ENCODE measurements at places on chromosomes 16 and 17.

DNA sequence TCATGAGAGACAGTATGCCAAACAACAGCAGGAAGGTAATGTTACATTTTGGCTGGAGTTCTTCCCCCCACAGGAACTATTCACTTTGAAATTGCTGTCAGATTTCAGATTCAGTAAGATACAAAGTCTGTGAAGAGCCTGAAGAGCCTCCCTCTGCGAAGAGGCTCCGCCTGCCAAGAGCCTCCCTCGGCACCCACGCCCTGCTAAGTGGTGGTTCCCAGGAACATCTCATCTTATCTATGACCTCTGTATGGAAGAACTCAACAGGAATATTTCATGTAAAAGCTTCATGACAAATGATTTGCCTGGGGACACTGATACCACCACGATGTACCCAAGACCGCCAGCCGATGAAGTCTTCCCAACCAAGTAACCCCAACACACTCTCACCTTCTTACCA is 3.2 kb downstream of the ZC3H7A start:
- DNase-seq: no peak

DNA sequence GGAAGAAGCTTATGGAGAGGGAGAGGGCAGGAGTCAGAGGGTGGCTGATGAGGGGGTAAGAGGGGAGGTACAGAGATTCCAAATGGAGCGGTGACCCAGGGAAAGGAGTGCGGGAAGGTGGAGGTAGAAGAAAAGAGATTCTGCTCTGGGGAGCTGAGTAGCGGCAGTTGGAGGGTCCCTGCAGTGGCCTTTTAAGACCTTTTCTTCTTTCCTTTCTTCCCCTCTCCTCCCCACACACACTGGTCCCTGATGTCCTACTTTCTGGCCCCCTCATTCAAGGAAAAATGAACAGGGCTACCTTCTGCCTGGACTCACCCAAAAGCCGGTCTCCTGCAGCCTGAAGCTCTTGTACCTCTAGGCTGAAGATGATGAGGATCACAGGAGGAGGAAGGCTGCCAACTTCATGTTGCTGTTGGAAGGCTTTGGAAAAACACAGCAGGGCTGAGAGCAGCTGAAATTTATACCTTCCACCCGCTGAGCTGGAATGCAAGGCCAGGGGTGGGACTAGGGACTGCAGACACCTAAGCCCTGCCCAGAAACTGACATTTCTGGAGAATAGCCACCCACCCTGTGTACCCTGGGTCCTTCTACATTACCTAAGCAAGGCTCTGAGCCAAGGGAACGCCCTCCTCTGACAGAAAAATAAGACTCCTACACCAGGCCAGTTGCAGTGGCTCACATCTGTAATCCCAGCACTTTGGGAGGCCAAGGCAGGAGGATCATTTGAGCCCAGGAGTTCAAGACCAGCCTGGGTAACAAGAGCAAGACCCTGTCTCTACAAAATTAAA is 9.4 kb upstream of the HEATR6 start:
- no peak for DNase-seq

GRCh38 chr16:77549876-77550275 is 115.0 kb upstream of the ADAMTS18 start:
- DNase-seq: no peak

DNA sequence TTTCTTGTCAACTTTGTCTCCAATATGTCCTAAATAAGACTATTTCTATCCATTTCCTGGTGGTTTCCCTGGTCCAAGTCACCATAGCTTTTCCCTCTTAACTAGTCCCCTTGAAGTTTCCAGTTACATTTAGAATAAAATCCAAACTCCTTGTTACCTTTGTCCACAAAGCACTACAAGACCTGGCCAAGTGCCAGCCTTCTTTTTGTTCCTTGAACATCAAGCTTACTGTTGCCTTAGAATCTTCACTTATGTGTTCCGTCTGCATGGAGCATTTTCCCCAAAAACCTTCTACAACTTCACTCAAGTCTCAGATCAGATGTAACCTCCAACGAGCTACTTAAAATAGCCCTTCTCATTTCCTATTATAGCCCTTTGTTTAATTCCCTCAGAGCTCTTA is 101.4 kb downstream of the ITFG1 start:
- DNase-seq: no peak

DNA sequence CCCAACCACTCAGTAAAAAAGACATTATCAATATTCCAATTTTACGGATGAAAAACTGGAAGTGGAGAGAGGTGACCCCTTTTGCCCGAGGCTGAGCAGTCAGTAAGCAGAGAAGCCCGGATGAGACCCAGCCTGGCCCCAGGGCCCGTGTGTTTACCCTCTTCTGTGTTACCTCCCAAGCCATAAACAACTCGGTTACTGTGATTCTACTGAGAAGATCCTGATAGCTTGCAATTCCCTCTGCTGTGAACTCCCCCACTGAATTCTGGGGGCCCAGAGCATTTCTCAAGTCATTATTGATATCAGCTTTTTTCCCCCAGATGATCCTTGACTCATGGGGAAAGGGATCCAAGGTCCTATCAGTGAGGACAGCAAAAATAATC is 482.6 kb upstream of the ERCC4 start:
- DNase-seq: no peak
